ENCODE measurements at places on chromosomes 11 and 22.

DNA sequence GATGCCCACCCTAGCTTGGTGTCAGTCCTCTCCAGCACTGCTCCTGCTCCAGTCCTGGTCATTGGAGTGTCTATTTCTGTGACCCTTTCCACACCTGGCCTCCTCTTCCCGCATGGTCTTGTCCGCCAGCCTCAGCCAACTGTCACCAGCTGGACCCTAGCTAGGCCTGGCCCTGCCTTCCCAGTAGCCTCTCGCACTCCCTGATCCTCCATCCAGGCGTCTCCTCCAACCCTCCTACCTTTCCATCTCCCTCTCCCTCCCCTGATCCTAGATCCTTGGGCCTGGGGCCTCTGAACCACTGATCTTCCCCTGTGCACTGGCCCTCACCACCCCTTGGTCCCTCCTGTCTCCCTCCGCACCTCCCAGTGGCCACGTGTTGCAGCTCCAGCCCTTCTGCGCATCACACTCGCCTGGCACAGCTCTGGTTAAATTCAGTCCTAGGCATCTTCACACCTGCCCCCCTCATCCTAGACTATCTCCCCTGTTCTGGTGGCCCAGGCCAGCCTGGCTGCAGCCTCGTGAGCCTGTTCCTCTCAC is 9.9 kb downstream of the SYNGR1 start:
- no peak for DNase-seq

- DNase-seq: no peak
Measured at GRCh38 chr11:69876013-69876412, 56.8 kb upstream of the FGF3 start.

- no peak for DNase-seq
Measured at GRCh38 chr11:75272391-75272790, 31.8 kb downstream of the TPBGL start.

GRCh38 chr22:29769723-29770321 is 2.7 kb downstream of the UQCR10 start:
- no peak for DNase-seq

DNA sequence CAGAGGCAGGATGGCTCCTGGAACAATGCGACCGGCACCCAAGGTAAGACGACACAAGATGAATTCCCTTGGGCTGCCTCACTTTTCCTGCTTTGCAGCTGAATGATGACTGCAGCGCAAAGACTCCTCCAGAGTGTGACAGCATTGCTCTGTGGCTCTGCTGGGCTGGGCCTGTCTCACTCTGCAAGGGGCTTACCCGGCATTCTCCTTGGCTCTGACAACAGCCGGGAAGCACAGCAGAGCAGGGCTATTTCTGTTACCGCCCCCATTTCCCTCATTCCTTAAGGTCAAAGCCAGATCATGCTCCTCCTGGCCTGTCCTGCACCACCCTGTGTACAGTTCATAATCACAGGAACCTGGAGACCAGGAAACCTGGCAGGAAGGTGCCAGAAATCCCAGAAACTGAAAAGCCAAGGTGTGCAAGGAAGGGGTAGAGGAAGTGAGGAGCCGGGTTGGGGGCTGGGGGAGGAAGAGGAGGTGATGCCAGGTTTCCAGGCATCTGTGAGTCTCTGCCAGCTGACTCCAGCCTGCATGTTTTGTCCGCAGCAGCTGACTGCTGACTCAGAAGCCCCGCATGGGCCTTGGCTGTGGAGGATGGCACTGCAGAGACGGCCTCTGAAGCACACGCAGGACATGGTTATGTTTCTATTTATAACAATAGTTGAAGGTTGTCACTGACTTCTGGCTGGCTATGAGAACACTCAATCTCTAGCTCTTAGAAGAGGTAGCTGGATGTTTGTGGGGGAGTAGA is 113.6 kb downstream of the MICAL3 start:
- DNase-seq: no peak

- DNase-seq: no peak
Measured at GRCh38 chr11:57432714-57433163, 5.8 kb upstream of the SLC43A3 start.

GRCh38 chr11:92387859-92388258 is 163.2 kb downstream of the FAT3 start:
- DNase-seq: no peak

DNA sequence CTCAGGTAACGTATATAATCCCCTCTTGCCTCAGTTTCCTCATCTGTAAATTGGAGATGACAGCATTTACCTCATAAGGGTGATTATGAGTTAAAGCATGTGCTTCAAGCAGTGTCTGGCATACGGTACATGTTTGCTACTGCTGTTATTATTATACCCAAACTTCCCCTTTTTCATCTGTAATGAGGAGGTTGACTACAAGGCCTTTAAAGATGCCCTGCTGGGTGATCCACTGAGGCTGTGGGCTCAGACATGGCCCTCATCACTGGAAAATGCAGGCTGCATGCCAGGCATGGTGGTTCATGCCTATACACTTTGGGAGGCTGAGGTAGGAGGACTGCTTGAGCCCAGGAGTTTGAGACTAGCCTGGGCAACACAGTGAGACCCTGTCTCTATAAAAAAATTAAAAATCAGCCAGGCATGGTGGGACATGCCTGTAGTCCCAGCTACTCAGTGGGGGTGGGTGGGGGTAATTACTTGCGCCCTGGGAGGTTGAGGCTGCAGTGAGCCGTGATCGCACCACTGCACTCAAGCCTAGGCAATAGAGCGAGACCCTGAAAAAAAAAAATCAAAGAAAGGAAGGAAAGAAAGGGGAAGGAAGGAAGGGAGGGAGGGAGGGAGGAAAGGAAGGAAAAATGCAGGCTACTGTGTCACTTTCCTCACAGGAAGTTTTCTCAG is 4.3 kb downstream of the PIK3IP1 start:
- DNase-seq: no peak

DNA sequence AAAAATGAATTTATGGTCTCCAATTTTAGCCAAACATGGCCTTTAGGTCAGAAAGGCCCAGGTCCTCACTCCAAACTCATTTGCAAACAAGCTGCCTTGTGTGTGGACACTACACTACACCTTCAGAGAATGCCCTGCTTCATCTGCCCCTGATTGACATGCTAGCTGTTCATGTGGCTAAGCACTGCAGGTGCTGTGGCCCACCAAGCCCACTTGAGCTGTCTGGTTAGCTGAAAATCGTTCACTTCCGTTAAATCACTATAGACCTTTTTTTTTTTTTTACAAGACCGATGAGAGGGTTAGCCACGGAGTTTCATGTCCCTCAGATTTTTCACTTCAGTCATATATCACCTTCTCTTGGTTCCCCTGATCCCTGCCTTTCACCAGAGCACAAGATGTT is 39.3 kb downstream of the NF2 start:
- no peak for DNase-seq

All from activated CD4-positive, alpha-beta T cell treated with anti-CD3 and anti-CD28 coated beads, Interleukin-2, amount 10 ng/mL, durations not matched to agents 24 days and 14 days (primary cell).